Tibial artery (tissue), 4 donors: ENCODE measurements at places on chromosomes 12 and 14.

- peak overlapping the region; percentile 85 for H3K27ac ChIP-seq
- H3K27me3 ChIP-seq = no peaks in the 10 kb centered on the region
- H3K36me3 ChIP-seq = no peaks in the 10 kb centered on the region
- H3K4me1 ChIP-seq = peaks cover 45% of the 10 kb centered on the region
- DNase-seq = no peak
- no peak overlapping the region for H3K4me3 ChIP-seq
These were observed 86.2 kb downstream of the RIN3 start for GRCh38 chr14:92599811-92600210.

GRCh38 chr12:109596418-109597244 lies 23.0 kb downstream of the MVK start:
- no peak for DNase-seq
- no peaks in the 10 kb centered on the region for H3K36me3 ChIP-seq
- H3K4me3 ChIP-seq = no peak overlapping the region
- H3K27ac ChIP-seq = no peak overlapping the region
- H3K4me1 ChIP-seq = peaks cover 4% of the 10 kb centered on the region

- H3K27ac ChIP-seq = no peak overlapping the region
- no peak for DNase-seq
- peaks cover 88% of the 10 kb centered on the region for H3K36me3 ChIP-seq
- no peaks in the 10 kb centered on the region for H3K27me3 ChIP-seq
- no peak overlapping the region for H3K4me3 ChIP-seq
- H3K4me1 ChIP-seq = no peaks in the 10 kb centered on the region
These were observed 19.1 kb downstream of the AMN start for GRCh38 chr14:102941419-102942011.

DNA sequence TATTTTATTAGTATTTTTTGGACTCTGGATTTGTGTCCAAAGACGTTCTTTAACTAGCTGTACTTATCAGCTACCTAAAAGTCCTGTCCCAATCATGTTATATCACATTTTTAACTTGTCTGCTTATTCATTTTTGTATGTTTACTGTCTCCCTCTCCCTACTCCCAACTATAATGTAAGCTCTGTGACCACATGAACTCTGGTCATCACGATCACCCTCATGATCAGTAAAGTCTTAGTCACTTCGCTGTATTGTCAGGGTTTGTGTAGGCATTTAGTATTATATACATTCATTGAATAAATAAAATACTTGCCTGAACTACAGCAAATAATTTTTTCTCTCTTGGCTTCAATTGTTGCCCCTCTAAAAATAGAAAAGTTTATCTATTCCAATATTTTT lies 211.0 kb downstream of the PIK3C2G start:
- no peak for DNase-seq
- no peaks in the 10 kb centered on the region for H3K27me3 ChIP-seq
- no peak overlapping the region for H3K4me3 ChIP-seq
- no peak overlapping the region for H3K27ac ChIP-seq
- no peaks in the 10 kb centered on the region for H3K36me3 ChIP-seq

DNA sequence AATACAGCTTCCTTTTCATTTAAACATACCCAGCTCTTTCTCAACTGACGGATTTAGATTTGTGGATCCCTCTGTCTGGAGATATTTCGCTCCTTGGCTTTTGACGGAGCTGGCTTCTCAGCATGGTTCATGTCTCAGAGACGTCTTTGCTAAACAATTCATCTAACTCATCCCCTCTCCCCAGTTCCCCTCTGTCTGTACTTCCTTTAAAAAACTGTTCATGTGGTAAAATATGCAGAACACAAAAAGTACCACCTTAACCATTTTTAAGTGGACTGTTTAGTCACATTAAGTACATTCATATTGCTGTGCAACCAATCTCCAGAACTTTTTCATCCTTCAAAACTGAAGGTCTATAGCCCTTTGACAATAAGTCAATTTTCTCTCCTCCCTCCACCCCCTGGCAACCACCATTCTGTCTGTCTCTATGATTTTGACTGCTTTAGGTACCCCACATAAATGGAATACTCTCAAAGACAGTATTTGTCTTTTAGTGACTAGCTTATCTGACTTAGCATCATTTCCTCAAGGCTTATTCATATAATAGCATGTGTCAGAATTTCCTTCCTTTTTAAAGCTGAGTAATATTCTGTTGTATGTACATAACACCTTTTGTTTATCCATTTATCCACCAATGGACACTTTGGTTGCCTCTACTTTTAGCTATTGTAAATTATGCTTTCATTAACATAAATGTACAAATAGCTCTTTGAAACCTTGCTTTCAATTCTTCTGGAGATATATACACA lies 399.8 kb upstream of the SOX5 start:
- no peaks in the 10 kb centered on the region for H3K4me1 ChIP-seq
- H3K27me3 ChIP-seq = no peaks in the 10 kb centered on the region
- no peak overlapping the region for H3K4me3 ChIP-seq

GRCh38 chr12:2239381-2239871 lies 186.6 kb downstream of the CACNA1C start:
- H3K27ac ChIP-seq = peak overlapping the region; percentile 83
- H3K4me1 ChIP-seq = peaks cover 46% of the 10 kb centered on the region
- H3K36me3 ChIP-seq = no peaks in the 10 kb centered on the region
- peak; percentile 28 for DNase-seq

DNA sequence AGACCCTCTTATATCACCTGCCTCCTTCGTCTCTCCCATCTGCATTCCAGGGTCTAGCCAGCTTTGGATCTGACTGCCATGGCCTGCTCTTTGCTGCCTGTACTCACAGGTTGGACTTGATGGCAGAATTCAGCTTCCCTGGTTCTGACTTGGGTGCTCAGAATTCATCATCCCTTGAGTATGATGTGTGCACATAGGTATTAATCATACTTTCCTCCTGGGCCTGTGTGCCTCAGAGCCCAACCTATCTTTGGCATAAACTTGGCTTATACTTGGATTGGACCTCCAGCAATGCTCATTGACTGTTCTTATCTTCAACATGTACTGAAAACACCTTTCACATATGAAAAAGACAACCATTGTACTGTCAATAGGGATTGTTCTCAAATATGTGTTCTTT lies 70.7 kb upstream of the LMNTD1 start:
- no peaks in the 10 kb centered on the region for H3K36me3 ChIP-seq
- DNase-seq = no peak
- H3K4me3 ChIP-seq = no peak overlapping the region
- no peaks in the 10 kb centered on the region for H3K27me3 ChIP-seq

- no peak for DNase-seq
- H3K27ac ChIP-seq = no peak overlapping the region
- no peaks in the 10 kb centered on the region for H3K27me3 ChIP-seq
These were observed 10.1 kb upstream of the TC2N start for GRCh38 chr14:91877376-91877915.

DNA sequence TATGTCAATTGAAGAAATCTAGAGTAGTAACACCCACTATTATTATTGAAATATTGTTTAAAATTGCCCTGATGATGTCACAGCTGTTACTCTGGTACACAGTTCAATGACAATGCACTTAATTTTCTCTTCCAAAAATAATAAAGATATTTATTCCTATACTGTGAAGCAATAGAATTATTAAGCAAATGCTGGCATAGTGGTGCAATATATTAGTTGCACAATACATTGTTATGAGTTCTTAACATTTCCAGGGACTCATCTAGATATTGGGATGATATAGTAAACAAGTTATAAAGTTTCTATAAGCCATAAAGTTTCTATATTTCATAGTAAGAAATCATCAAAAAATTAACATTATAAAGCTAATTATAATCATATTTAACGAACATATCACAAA lies 897.8 kb downstream of the LRFN5 start:
- no peak overlapping the region for H3K4me3 ChIP-seq
- H3K4me1 ChIP-seq = no peaks in the 10 kb centered on the region
- no peak overlapping the region for H3K27ac ChIP-seq
- H3K36me3 ChIP-seq = no peaks in the 10 kb centered on the region

DNA sequence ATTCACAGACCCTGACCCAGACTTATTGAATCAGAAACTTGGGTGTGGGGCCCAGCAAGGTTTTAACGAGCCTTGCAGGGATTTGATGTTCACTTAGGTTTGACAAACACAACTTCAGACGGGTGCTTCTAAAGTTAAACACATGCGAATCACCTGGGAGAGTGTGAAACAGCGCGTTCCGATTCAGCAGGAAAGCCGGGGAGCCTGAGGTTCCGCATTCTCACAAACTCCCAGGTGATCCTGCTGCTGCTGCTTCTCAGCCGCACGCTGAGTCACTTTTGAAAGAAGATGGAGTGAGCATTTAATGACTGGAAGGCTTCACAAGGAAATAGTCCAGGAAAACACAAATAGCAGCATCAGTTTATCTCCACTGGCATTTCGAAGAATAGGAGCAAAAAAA lies 44.2 kb upstream of the DDX11 start:
- no peak overlapping the region for H3K4me3 ChIP-seq
- H3K4me1 ChIP-seq = no peaks in the 10 kb centered on the region
- no peak overlapping the region for H3K27ac ChIP-seq
- H3K36me3 ChIP-seq = no peaks in the 10 kb centered on the region
- DNase-seq = no peak

GRCh38 chr14:73365727-73366126 lies 92.6 kb downstream of the NUMB start:
- DNase-seq = no peak
- H3K27ac ChIP-seq = no peak overlapping the region
- no peak overlapping the region for H3K4me3 ChIP-seq
- H3K27me3 ChIP-seq = no peaks in the 10 kb centered on the region
- H3K36me3 ChIP-seq = no peaks in the 10 kb centered on the region

DNA sequence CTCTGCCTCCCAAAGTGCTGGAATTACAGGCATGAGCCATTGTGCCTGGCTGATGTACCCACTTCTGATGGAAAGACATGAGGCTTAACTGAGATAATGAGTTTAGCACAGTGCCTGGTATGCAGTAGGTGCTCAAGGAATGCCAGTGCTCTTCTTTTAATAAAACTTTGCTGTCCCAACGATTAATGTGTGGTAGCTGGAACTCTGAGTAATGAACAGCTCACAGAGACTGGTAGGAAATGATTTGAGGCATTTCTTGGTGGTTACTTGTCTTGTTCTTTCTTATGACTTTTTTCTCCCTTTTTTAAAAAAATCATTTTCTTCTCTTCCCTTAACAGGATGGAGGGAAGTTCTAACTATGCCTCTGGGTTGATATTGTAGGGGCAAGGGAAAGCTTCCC lies 235.7 kb upstream of the PWP1 start:
- H3K4me3 ChIP-seq = no peak overlapping the region
- H3K36me3 ChIP-seq = no peaks in the 10 kb centered on the region
- H3K27me3 ChIP-seq = no peaks in the 10 kb centered on the region
- H3K4me1 ChIP-seq = no peaks in the 10 kb centered on the region
- DNase-seq = no peak

- no peak overlapping the region for H3K4me3 ChIP-seq
- H3K27me3 ChIP-seq = no peaks in the 10 kb centered on the region
- no peaks in the 10 kb centered on the region for H3K36me3 ChIP-seq
- no peaks in the 10 kb centered on the region for H3K4me1 ChIP-seq
- DNase-seq = no peak
- H3K27ac ChIP-seq = no peak overlapping the region
These were observed 22.5 kb downstream of the EML1 start for GRCh38 chr14:99815696-99816095.

DNA sequence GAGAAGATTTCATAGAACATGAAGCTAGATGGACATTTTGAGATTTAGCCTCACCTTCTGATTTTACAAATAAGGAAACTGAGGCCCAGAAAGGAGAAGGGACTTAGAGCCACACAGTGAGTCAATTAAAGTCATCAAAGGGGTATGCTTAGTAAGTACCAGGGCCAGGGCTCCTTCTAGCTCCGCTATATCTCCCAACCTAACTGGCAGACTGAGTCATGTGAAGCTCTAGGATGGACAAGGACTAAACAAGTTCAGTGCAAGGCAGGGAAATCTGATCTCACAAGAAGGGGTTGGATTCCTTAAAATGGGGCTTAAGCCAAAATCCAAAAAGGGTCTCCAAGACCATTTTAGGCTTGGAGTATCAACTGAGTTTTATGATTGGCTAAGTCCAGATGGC lies 215.8 kb downstream of the PHLDA1 start:
- no peaks in the 10 kb centered on the region for H3K27me3 ChIP-seq
- H3K27ac ChIP-seq = no peak overlapping the region
- no peak for DNase-seq
- H3K4me1 ChIP-seq = no peaks in the 10 kb centered on the region
- H3K36me3 ChIP-seq = no peaks in the 10 kb centered on the region

- H3K27me3 ChIP-seq = no peaks in the 10 kb centered on the region
- H3K4me1 ChIP-seq = no peaks in the 10 kb centered on the region
- H3K4me3 ChIP-seq = no peak overlapping the region
- DNase-seq = no peak
These were observed 2.8 kb downstream of the ISCU start for GRCh38 chr12:108565146-108565545.

GRCh38 chr14:92792885-92793284 lies 1.2 kb upstream of the GOLGA5 start:
- H3K4me1 ChIP-seq = peaks cover 10% of the 10 kb centered on the region
- no peak overlapping the region for H3K27ac ChIP-seq
- DNase-seq = no peak
- peaks cover 8% of the 10 kb centered on the region for H3K36me3 ChIP-seq

DNA sequence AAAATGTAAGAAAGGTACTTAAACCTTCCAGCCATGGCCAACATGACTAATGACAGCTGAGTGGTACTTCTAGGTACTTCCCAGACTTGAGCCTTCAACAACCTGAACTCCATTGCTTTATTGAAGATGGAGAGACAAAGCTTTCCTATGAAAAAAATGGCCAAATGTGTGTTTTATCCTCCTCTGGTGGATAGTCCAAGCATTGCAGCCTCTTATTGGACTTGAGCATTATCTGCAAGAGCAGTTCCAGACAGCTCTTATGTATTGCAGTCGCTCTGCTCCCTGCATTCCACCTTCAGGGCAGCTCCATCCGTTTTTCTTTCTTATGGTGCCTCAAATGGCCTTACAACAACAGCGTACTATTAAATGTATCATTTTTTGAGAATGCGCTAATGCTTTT lies 588.2 kb downstream of the NRXN3 start:
- H3K4me3 ChIP-seq = no peak overlapping the region
- no peaks in the 10 kb centered on the region for H3K36me3 ChIP-seq
- peaks cover 3% of the 10 kb centered on the region for H3K27me3 ChIP-seq
- no peak overlapping the region for H3K27ac ChIP-seq

DNA sequence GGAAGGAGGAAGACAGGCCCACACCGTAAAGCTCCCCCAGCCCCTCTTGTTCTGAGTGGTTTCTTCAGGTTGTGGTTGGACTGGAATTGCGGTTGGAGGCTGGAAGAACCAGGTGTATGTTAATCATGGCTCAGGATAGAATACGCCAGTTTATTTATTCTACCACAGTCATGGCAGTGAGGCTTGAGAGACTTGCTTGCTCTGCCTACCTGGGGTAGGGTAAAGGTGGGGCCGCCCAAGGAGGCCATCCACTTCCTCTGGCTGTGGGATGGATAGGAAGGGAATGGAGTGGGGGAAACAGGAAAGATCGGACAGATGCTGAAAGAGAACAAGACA lies 8.1 kb downstream of the SHMT2 start:
- H3K4me3 ChIP-seq = no peak overlapping the region
- peak overlapping the region; percentile 90 for H3K27ac ChIP-seq
- H3K36me3 ChIP-seq = peaks cover 25% of the 10 kb centered on the region
- H3K4me1 ChIP-seq = peaks cover 81% of the 10 kb centered on the region
- DNase-seq = no peak
